ENCODE measurements at places on chromosomes 2 and 18.
A peak's percentile ranks its signal among the peaks of the same experiment; 100 is the strongest.

DNA sequence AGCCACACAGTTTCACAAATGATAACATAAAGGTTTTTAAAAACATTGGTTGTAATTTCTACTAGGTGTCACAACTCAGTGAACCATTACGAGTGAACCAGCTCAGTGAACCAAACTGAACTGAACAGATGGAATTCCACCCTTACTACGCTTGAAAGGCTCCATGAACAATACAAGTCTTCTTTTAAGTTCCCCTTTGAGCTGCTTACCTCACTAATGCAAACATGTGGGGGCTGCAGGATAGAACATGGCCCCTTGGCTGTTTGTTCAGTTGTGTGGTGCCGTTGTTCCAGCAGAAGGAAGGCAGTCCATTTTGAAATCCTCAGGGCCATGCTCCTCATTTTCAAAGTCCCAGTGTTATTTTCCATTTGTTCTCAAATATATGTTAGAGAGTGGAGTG lies 30.7 kb upstream of the KLHL14 start:
- DNase-seq, result no peak

DNA sequence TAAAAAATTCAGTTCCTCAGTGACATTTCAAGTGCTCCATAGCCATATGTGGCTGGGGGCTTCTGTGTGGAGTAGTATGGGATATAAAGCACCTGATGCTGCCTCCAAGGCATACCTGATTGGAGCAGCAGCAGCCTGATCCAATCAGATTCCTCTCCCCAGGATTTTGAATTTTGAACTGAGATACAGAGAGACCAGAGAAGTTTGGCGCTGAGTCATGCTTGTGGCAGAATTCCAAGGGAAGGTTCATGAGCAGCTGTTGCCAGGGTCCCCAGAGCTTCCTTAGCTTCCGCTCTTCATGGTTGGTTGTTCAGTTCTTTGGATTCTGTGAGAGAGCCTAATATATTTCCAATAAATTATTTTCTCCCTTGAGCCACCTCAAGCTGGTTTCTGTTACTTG lies 29.0 kb upstream of the CFAP36 start:
- peak; percentile 49 for DNase-seq

- no peak for DNase-seq
Observed at GRCh38 chr2:177557794-177558193, 165.2 kb downstream of the AGPS start.

DNA sequence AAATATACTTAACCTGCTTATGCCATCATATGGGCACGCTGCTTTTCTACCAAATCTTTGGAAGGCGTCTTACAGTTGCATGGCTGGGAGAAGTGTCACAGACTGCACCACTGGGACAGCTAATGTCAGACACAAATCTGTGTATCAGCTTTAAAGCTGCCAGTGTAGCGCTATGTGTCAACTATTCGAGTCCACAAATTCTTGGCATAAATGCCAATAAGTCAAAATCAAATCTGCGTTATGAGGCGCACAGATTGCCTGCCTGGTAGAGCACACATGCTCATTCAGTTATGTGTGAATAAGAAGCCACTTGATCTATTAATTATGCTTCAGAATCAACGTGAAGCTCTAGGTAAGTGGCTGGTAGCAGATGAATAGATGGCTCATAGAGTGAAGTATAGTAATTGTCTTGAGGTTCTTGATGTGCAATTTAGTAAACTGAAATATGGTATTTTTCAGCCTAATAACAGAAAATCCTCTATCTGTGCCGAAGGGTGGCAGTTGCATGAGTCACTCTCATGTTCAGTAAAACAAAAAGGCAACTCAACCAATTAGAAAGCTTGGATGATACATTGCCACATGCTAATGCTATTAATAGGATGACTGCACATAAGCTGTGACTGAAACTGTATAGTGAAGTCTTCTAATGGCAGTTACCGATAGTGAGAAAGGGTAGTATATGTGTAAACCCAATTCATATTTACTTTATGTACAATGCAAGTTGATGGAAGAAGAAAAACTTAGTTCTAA lies 52.0 kb downstream of the DCC start:
- no peak for DNase-seq

DNA sequence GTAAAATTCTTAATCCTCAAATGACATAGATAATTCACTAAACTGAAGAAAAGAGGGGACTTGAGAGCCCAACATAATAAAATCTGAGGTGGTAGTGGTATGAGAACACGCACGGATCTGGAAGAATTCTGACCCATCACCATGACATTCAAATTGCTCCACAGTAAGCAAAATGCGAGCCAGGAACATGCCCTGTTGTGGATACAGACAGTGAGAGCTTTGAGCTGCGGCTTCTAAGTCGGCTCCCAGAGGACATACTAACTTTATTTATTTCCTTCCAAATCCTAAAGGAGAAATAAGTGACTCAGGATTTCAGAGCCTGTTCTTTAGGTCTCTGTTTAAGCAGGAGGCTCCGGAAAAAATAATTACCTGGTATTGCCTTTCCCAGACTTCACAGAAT lies 143.4 kb upstream of the SMAD7 start:
- DNase-seq, result no peak

GRCh38 chr2:15748736-15749323 lies 157.2 kb downstream of the DDX1 start:
- DNase-seq, result no peak

DNA sequence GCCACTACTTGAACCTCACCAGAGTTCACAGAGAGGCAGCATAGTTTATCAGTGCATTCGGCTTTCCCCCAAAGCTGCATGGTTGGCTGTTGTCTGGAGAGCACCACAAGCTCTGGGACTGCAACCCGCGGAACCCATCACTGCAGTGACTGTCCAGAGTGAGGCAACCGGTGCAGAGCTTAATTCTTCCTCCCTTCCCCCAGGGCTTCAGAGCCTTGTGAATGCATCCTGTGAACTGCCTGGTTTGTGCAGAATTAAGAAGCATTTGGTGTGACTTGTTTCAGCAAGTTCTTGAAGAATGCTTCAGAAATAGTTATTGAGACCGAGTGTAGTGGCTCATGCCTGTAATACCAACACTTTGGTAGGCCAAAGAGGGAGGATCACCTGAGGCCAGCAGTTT lies 99.2 kb upstream of the FOSL2 start:
- DNase-seq, result no peak

GRCh38 chr2:199490049-199490448 lies 32.3 kb upstream of the SATB2 start:
- DNase-seq, result no peak

DNA sequence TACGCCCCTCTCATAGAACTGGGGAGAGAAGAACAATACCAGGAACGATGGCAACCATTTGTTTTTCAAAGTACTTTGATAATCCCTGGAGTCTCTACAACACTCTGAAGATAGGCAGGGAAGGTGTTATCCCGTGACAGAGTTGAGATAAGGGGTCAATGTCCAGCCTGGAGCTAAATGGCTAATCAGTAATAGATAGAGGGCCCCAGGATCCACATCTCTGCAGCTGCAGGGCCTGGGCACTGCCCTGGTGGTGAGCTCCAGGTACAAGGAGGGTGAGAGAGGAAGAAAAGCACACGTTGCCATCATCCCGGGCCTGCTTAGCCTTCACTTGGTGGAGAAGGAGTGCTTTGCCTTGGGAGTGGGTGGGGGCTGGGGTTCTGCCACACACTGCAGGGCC lies 260.6 kb downstream of the PRKCE start:
- no peak for DNase-seq

DNA sequence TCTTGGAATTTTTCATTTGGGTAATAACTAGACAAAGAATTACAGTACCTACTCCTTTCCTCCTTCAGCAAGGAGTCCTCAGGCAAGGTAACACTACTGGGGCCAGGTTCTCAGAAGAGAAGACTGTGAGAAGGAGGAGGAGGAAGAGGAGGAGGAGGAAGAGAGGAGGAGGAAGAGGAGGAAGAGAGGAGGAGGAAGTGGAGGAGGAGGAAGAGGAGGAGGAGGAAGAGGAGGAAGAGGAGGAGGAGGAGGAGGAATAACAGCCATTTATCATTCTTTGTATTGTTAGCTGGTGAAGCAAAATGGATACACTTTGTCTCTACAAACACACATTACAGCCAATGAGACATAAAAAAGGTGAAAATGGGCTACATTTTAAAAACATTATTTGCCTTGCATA lies 32.9 kb upstream of the SLC25A52 start:
- DNase-seq, result no peak

GRCh38 chr18:61530681-61531080 lies 197.5 kb downstream of the CDH20 start:
- no peak for DNase-seq

DNA sequence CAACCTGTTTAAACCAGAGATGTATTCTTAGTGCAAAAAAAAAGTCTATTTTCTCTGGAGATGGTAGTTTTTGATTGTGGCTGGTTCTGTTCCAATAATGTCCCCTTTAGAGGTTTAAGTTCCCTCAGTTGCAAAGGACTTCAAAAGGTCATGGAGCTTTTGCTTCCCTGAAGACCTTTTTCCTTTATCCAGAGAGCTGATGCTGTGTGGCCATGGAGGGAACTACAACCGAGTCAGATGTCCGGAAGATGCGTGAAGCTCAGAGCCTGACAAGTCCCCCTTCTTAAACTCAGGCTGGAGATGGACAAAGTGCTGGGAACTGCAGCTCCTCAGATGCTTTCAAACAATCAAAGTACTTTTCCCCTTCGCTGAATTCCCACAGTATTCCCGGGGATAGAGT lies 176.1 kb downstream of the TMEM18 start:
- no peak for DNase-seq

GRCh38 chr2:62379566-62379965 lies 126.4 kb downstream of the TMEM17 start:
- no peak for DNase-seq

GRCh38 chr2:138274421-138275291 lies 226.9 kb upstream of the SPOPL start:
- DNase-seq, result no peak

GRCh38 chr2:173091910-173092309 lies 16.3 kb downstream of the MAP3K20 start:
- DNase-seq, result no peak

- DNase-seq, result no peak
Observed at GRCh38 chr2:211390536-211391188, 834.3 kb downstream of the CPS1 start.

- DNase-seq, result no peak
Observed at GRCh38 chr2:102137138-102137537, 5.4 kb upstream of the IL1R1 start.

DNA sequence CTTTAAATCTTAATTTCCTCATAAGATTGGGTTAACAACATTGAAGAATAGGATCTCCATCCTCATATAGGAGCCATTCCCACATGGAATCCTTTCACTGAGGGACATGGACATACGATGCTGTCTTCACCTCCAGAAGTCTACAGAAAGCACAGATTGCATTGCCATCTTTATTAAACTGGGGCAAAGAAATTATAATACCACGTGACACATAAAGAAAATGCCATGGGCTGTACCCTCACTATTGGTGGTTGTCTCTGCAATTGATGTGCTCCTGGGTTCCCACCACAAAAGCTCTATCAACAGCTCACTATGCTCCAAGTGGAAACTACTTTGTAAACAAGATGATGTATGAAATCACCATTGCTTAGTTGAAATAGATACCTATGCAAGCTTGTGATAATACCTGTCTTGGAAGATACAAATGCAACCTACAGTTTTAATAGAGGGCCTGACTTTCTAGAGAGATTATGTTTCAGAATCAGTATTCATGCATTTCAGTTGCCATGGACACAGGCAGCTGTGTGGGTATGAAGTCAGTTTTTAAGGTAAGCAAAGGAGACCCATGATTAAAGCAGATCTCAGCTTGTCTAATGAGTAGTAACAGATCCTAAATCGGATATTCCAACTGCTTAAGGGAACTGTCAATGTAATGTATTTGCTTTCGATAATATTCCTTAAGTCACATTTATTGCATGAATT lies 337.0 kb downstream of the RAD51AP2 start:
- no peak for DNase-seq

GRCh38 chr2:209499069-209499468 lies 75.2 kb downstream of the MAP2 start:
- no peak for DNase-seq

DNA sequence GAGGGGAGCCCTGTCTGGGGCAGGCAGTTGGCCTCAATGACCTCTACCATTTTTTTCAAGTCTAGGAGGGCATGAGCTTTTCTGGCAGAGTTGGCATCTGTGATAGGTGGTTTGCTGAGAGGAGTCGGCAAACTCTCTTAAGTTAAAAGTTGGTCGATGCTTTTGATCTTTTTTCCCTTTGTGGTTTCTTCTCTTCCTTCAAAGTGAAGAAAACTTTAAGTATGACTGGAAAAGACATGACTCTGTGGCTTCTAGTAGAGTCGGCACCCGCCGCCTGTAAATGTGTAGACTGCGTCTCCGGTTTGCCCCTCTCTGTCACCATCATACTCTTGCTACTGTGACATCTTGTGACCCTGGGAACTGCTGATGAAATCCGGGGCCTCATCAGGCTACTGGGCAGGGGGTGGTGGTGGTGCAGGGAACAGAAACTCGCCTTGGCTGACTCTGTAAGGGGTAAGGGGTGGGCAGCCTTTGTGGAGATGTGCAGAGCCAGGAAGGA lies 21.1 kb downstream of the INPP5D start:
- DNase-seq, result no peak

DNA sequence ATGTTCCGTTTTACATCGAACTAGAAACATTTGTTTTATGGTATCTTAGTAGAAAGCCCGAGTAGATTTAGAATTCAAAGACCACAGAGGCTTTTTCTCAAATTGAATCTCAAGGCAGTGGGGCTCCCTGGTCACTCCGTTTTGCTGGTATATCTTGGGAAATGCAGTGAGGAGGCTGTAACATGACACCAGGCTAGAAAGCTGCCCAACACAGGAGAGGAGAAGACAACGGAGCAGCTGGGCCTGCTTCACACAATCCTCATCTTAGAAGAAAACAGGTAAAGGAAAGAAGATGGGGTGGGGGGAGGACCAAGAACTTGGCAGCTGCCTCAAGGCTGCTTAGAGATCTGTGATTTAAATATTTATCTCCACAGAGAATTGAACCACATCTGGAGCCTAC lies 38.3 kb upstream of the EPB41L3 start:
- DNase-seq, result no peak

DNA sequence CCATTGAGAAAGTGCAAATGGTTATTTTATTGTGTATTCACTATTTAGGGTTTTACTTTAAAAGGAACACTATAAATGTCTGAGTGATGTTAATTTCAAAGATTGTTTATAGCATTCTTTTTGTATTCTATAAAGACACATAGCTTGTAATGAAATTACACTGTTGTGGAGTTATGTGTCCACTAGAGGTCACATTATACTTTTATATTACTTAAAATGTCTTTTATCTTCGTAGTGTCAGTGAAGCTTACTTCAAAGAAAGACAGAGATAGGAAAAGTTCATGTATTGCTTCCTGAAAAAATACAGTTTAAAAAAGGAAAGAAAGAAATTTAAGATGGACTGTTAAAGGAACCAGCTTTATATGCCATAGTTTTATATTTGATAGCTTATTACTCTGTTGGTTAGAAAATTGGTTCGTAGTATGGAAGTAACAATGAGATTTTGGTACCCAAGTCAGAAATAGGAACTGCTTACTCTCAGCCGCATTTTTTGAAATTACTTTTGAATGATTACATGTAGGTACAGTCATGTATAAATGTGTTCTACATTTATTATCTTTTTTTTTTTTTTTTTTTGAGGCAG lies 20.5 kb downstream of the APLF start:
- no peak for DNase-seq

DNA sequence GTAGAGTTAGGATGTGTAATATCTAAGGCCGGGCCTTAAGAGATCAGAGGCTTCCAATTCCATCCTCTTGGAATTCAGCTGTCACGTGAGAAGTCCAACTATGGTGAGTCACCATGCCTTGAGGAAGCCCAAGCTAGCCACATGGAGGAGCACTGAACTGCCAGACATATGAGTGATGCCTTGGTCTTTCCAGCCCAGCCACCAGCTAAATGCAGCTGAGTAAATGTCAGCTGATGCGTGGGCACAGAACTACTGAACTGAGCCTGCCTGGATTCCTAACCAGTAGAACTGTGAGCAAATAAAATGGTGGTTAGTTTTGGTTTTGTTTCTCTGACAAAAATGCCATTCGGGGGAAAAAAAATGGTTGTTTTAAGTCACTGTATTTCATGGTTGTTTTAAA lies 153.7 kb upstream of the SERTAD2 start:
- no peak for DNase-seq
